NCI-H2081 (cell line): ENCODE measurements at places on chromosomes 6 and 20.

DNA sequence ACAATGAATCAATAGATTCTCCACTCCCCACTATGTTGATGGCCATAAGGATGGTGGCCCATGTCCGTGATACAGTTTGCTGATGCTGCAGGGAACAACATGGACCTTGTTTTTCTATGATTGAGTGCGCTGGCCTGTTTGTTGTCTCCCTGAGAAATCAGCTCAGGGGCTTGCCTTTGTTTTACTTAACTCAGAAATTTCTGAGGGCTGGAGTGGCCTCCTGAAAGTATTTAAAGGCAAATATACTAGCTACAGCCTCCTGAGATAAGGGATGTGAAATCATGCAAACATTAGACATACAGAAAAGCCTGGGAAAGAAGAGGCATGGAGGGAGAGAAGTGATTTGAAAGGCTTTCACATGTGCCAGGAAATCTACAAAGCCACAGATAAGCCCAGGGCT, 170.3 kb upstream of the FLRT3 start:
- DNase-seq: no peak

DNA sequence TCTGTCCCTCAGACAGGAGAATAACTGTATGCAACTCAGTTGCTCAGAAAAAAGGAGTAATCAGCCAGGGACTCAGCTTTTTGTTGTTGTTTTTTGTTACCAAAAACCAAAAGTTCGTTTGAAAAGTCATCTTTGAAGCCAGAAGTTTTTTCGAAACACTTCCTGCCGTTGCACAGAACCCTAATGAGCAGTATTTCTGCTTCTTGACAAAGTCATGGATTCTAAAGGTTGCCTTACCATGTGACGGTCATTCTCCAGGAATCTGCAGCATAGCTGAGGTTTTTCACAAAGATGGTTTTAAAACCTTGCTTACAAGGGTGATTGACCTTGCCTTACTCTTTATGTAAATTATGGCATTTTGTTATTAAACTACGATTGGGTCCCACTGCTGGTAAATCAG, 1.9 kb downstream of the RAB32 start:
- no peak for DNase-seq

DNA sequence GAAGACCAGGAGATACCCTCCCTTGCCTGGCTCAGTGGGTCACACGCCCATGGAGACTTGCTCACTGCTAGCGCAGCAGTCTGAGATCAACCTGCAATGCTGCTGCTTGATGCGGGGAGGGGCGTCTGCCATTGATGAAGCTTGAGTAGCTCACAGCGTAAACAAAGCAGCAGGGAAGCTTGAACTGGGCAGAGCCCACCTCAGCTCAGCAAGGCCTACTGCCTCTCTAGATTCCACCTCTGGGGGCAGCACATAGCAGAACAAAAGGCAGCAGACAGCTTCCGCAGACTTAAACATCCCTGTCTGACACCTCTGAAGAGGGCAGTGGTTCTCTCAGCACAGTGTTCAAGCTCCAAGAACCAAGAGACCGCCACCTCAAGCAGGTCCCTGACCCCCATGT, 271.3 kb downstream of the ESR1 start:
- DNase-seq: no peak

- DNase-seq: no peak
Observed at GRCh38 chr6:121492536-121492935, 57.1 kb downstream of the GJA1 start.

DNA sequence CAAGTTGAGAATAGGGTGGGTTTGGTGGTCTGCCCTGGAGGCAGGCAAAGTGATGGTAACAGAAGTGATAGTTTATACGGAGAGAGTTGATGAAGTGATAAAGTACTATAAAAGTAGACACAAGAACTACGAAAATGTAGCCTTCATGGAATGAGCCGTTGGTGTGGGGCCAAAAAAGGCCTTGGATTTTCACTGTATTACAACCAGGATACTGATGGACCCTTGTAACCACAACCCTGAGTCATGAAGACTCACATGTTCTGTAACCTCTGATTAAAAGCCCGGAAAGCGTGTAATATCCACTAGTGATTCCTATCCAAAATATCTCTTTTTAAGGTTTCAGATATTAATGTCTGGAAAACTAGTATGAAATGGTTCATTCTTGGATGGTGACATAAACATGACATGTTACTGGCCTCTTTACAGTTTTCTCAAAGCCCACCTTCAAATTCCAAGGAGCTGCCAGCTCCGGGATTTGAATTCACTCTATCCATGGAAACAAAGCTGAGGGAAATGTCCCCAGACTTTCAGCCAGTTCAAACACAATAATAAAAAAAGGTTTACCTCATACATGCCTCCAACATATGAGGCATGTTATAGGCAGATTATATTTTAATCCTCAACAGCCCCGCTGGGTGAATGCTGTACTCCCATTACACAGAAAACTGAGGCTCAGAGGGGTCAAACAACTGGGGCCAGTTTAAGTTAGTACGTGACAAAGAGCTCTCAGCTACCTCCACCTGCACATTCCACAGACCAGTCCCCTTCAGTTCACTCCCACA, 55.4 kb downstream of the MRPL14 start:
- DNase-seq: no peak

DNA sequence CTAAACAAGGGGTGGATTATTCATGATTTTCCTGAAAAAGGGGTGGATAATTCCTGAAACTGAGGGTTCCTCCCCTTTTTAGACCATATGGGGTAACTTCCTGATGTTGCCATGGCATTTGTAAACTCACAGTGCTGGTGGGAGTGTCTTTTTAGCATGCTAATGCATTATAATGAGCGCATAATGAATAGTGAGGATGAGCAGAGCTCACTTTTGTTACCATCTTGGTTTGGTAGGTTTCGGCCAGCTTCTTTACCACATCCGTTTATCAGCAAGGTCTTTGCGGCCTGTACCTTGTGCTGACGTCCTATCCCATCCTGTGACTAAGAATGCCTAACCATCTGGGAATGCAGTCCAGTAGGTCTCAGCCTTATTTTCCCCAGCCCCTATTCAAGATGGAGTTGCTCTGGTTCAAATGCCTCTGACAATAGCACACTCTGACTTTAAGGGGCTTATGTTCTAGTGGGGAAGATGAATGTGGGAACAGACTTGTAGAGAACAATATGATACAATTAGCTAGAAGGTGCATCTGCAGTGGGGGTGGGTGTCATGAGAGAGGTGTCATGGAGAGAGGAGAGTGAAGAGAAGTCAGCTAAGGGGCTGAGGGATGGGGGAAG, 4.2 kb upstream of the GPR31 start:
- DNase-seq: no peak

GRCh38 chr6:154721460-154721859, 11.8 kb upstream of the SCAF8 start:
- DNase-seq: no peak

DNA sequence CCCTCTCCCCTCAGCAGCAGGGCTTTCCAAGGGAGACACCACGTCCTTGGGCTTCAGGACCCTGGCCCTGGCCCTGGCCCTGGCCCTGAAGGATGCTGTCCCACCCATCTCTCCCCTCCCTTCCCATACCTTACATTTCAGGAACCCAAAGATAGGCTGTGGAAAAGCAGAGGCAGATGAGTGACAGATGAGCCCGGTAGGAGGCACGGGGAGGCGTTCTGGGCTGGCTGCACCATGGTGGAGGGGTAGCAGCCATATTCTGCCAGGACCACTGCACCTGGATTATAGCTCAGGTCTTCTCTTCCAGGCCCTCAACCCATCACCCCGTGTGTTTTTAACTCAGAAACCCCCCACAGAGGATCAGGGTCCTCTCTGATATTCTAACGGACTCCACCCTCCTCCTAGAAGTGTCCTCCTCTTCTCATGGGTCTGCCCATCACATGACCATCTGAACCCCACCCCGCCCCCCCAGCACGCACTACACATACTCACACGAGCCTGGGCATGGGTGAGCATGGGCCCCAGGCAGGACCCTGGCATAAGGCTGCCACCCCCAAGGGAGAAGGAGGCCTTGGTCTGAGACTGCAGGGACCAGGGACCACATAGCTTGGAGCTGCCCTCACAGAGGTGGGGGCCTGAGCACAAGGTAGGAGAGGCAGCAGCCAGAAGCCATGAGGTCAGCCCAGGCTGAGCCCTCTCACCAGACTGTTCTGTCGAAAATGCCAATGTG, 220.8 kb upstream of the CDH4 start:
- no peak for DNase-seq

DNA sequence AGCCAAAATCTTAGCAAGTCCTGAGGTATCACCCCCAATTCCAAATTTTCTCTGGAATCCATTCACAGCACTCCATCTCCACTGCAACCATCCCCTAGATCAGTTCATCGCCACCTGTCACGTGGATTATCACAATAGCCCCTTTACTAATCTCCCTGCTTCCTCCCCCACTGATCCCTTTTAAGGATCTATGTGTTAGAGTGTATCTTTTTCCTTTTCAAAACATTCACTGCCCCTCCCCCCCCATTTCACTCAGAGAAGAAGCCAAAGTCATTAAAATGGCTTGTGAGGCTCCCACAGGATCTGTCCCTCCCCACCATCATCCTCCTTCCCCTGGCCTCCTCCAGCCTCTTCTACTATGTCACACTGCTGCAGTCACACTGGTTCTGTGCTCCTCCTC, 18.4 kb upstream of the SPAG4 start:
- DNase-seq: no peak

DNA sequence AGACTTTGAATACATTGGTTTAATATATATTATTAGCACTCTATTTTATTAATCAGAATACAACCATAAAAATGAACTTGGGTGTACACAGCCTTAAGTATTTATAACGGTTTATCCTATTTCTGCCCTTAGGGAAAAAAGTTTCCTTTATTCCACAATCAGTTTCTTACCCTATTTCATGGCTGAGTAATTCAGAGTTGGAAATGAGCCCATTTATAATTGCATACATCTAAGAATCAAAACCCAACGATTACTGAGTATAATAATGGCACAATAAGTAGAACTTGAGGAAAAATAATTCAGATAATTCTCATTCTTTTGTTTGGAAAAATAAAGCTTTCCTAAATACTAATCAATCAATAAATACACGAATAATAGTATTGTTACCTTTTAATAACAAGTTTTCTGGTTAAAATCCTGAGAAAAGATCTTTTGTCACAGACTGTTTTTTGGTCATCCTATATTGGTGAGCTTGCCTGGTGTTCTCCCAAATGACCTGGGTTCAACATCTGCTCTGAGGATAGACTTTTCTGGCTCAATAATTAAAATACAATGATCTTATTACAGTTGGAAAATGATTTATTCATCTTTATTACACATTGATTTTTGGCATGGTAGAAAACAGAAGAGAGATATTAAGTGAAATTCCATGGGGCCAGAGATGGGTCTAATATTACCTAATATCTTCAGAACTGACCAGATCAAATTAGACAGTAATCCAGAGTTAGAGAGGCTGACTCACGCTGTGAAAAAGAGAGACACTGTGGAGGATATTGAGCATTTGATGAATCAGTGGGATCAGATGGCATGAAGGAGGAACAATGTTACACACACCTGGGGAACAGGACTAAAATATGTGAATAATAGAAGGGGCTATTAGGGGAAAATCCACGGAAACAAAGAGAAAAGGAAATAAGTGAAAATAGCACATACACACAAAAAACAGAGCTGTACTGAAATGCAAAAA, 162.1 kb upstream of the TBX18 start:
- DNase-seq: no peak
